ENCODE measurements at places on chromosomes 7 and 10.

GRCh38 chr7:51455086-51455485 lies 138.5 kb upstream of the COBL start:
- no peak for DNase-seq

GRCh38 chr7:84069033-84069432 lies 125.6 kb downstream of the SEMA3A start:
- no peak for DNase-seq

GRCh38 chr10:72276421-72277339 lies 3.0 kb downstream of the DDIT4 start:
- DNase-seq, result no peak

GRCh38 chr7:4177001-4177400 lies 505.1 kb upstream of the FOXK1 start:
- no peak for DNase-seq

- no peak for DNase-seq
Measured at GRCh38 chr7:104240401-104240800, 32.6 kb upstream of the ORC5 start.

DNA sequence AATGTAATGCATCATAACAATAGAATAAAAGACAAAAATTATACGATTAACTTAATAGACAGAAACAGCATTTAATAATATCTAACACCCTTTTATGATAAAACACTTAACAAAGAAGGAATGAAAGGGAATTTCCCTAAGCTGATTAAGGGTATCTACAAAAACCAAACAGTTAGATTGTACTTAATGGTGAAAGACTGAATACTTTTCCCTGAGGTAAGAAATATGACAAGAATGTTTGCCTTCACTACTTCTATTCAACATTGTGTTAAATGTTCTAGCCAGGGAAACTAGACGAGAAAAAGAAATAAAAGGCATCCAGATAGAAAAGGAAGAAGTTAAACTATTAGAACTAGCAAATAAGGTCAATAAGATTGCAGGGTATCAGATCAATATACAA lies 276.9 kb downstream of the BAMBI start:
- no peak for DNase-seq

DNA sequence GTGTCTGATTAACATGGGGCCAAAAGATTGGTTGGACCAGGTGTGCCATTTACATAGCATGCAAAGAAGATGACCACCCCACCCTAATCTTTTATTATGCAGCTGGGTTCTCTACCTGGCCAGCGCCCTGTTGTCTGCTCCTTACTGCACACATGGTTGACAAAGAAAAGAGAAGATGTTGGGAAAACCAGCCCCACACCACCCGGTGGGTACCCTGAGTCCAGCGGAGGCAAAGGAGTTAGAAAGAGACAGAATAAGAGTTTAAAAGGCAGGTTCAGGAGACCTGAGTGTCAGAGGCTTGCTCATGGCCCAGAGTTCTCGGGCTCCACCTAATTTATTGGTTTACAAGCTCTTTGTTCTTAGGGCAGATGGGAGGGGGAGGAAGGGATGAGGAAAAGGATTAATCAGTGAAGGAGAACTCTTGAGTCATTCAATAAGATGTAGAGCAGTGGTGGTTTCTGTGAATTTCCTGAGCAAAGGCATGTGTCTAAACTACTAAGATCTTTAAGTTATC lies 24.1 kb upstream of the ABCA13 start:
- no peak for DNase-seq

DNA sequence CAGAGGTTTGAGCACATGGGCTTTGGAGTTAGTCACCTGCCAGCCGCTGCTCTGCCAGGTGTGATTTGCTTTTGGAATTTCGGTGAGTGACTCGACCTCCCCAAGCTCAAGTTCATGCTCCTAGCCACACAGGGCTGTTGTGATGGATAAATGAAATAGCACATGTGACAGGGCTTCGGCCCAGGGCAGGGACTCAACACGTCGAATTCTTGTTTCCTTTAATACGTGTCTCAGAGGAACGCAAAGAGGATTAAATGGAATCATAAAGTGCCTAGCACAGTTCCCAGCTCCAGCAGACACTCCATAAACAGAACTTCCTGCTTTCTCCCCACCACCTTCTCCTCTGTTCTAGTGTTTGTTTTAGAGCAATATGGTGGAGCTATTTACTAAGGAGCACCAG lies 88.3 kb upstream of the CHST15 start:
- DNase-seq, result no peak

DNA sequence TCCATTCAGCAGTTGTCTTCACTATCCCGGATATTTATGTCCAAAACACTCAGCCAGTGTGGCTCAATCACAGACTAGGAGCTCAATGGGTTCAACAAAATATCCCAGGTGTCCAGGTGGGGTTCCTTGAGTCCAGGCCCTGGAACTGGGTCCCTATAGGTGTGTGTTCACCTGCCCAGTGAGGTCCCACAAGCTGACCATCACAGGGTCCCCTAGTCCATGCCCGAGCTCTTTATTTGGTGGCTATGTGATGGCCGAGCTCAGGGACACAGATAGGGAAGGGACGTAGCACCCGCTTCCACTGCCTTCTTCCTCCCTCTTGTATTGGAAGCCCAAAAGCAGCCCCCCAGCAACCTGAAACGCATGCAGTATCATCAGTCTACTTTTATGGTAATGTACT lies 78.9 kb upstream of the DDC start:
- no peak for DNase-seq

GRCh38 chr10:115398026-115398425 lies 304.9 kb downstream of the ATRNL1 start:
- no peak for DNase-seq

DNA sequence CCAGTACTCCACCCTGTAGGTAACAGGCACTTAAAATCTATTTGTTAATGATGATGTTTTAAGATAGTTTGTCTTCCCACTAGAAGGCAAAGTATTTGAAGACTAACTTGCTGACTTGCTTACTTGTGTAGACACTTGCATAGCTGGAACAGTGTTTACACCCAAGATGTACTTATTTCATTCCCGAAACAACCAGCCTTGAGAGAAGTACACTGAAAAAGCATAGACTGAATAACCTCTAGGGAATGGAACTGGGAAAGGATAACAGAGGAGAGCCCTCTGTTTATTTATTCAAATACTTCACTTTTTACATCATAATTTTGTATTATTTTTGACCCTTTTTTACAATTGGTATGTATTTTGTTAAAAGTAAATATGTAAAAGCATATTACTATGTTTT lies 33.1 kb upstream of the TMEM26 start:
- no peak for DNase-seq

DNA sequence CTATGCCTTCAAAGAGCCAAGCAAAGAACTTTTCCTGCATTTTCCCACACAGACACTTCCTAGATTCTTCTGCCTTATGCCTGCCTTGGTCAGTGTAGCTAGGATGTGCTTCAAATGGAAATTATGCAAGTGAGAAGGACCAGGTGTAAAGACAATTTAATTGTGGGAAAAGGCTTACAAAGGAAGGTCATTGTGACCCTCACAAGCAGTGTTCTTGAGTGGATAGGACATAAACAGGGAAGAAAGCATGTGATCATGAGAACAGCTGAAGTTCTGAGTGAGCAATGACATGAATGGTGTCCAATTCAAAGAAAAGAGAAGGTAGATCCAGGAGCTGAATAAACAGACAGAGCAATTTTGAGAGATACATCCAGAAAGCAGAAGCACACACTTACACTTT lies 1.3 kb upstream of the PIP start:
- no peak for DNase-seq

DNA sequence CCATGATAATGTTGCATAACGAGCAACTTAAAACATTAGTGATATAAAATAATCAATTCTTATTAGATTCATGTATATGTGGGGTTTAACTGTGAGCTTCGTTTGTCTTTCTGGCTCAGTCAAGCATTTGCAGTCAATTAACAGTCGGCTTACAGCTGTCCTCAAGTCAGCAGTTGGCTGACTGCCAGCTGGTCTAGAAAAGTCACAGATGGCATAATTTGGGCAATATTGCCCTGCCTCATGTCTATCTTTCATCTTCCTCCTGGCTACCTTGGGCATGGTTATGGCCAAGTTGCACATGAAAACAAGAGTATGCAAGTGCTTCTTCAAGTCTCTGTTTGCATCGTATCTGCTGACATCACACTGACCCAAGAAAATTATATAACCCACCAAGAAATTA lies 186.1 kb upstream of the ZWINT start:
- no peak for DNase-seq

DNA sequence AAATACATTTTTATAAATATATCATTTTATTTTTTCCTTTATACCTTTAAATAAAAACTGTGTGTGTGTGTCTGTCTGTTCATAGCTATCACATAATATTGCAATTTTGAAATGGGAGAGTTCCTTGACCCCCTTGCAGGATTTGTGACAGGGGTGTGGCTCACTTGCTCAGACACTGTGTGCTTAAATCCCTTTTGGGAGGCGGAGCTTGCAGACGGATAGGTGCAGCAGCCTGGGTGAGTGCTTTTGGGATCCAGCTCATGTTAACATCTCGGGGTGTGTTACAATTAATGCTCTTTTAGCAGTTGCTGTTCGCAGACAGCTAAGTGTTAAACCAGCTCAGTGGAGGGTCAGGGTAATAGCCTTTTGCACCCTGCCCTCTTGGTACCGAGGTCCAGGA lies 459.8 kb downstream of the IPMK start:
- DNase-seq, result no peak

DNA sequence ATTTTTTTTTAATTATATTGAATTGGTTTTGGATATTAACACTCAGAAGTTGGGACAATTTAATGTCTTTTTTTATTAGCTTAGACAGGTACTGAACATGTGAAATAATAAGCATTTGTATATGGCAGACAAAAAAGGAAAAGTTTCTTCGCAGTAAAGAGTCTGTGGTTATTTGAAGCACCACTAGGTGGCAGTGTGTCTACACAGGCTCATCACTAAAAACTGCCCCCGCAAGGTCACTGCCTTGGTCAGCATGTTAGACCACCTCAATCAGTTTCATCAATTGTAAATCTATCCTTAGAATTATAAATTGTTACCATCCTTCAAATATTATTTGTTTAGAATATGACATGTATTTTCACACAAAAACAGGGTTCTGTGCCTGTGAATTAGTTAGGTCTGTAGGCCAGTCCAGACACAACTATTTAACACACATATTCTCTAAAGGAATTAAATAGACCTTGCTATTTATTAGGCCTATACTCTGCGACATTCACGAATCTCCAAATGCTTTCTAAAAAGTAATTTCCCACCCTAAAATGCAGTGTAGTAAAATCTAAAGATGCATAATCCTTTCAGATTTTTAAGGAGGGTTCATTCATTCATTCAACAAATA lies 17.0 kb downstream of the PNLIPRP3 start:
- no peak for DNase-seq

DNA sequence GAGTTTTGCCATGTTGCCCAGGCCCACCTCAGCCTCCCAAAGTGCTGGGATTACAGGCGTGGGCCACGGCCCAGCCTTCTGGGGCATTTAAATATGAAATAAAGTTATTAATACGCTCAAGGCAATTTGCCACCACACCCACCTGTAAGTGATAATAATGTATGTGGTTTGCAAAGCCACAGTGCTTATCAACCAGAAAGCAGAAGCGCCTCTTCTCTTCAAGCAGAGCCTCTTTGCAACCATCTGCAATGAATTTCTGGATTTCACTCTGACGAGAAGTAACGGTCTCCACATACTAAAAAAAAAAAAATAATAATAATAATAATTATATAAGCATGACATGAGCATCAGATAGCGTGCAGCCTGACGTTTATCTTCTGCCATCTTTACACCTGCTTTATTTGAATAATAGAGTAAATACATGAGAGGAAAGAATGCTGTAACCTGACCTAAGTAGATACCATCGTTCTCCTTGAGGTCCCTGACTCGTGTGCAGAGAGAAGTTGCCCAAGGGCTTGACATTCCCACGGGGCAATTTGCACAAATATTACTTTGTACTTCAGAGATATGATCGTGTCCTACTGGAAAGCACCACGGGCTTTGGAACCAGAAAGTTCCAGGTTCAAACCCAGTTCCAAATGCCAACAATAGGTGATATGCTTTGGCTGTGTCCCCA lies 34.0 kb downstream of the BRI3 start:
- no peak for DNase-seq

DNA sequence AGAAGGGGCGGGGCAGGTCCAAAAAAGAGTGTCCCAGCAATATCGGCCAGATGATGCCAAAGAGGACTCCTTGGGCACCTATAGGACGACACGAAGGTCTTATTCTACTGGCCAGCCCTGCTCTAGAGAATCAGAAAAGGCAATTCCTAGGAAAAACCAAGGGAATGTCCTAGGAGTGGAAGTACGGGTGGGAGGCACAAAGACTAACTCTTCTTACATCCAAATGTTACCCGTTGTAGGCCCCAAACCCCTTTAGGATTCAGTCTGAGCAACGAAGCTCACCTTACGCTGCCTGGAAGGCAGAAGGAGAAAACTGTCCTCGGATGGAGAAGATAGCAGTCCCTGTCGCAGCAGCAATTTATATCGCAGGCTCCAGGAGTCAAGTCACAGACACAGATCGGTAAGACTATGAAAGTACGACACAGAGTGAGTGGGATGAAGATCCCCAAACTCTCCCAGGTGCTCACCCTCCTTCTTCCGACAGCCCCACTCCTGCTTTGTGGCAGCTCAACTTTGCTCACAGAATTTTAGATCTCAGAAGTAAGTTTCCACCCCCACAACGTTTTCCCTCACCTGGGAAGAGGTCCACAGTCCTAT lies 558 bp downstream of the TCTN3 start:
- DNase-seq, result no peak

DNA sequence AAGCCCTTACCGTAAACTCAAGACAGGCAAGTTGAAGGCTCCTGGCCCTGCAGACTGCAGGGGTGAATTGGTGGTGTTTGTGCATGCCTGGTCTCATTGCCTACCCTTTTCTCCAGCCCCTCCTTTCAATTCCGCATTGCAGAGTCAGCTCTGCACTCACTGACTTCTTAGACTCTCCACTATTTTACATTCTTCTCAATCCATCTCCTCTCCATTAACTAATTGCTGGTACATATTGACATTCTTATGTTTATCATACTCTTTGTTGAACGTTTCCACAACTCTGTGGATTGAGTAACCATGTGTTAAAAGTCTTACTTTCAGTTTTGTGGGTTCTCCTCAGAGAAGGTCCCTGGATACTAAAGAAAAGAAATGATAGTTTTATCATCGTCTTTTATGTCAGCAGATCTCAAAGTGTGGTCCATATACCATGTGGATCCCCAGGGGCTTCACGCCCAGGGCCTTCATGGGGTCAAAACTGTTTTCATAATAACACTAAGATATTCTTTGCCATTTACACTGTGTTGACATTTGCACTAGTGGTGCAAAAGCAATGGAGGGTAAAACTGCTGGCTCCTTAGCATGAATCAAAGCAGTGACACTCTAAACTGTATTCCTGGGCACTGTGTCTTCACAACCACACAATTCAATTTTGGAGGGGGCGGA lies 135.4 kb upstream of the FZD1 start:
- DNase-seq, result no peak

- no peak for DNase-seq
Measured at GRCh38 chr10:78729800-78730199, 339.0 kb upstream of the ZMIZ1 start.

DNA sequence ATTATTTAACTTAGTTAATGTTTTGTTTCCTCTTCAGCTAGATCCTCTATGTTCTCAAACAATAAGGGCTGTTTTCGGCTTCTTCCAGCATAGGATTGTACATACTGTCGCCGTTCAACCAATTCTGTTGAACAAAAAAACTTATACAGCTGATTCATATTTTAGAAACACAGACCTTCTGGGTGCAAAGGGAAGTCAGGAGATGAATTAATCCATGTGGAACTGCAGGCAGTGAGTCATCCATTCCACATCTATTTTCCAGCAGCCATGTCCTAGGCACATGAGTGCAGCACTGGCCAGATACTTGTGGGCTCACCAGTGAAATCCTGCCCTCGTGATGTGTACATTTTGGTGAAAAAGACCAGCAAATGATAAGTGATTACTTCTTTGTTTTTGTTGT lies 163.2 kb downstream of the JAZF1 start:
- no peak for DNase-seq

- DNase-seq, result no peak
Measured at GRCh38 chr10:23192712-23193434, 761 bp downstream of the PTF1A start.

Data from stimulated activated CD4-positive, alpha-beta T cell treated with anti-CD3 and anti-CD28 coated beads, Interleukin-4, amount 100 ng/mL, for 4 hours (primary cell).